ENCODE measurements at places on chromosomes 7 and 10. TPM values are rescaled to one million over a fixed set of nuclear protein-coding genes. Genes with fewer than 3 reads are reported as not detected.

GRCh38 chr7:101858437-101859385, 41.3 kb downstream of the CUX1 start:
- peak; percentile 23 for DNase-seq

GRCh38 chr10:5762531-5762930, 50.7 kb downstream of the GDI2 start:
- DNase-seq = no peak

DNA sequence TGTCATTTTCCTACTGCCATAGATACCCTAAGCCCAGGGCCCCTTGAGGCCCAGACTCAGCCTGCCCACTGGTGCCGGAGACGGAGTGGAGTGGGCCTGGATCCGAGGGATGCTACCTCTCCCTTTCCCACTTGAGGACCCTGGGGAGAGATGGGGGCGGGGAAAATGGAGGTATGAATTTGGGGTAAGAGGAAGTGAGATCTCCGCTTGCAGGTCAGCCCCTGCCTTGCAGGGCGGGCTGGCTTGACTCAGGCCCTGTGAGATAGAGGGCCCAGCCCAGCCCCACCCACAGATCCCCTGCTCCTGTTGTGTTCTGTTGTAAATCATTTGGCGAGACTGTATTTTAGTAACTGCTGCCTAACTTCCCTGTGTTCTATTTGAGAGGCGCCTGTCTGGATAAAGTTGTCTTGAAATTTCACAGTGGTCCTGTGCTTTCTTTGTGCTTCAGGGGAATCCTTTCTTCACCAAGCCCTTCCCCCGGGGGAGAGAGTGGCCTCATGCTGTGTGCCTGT, 13.2 kb downstream of the YKT6 start:
- no peak for DNase-seq

The DGKB gene
- 1.0 TPM for total RNA-seq

The GPR37 gene
- 3.7 TPM for total RNA-seq

The ANXA7 gene
- 119 TPM for total RNA-seq

The ODAD2 gene
- total RNA-seq = 0.86 TPM

The GSTO2 gene
- total RNA-seq = 17.2 TPM

The OPN4 gene
- total RNA-seq = not detected
